ENCODE measurements at places on chromosomes 12 and 14.

GRCh38 chr12:83065562-83065961 is 378.9 kb downstream of the TMTC2 start:
- DNase-seq: no peak

DNA sequence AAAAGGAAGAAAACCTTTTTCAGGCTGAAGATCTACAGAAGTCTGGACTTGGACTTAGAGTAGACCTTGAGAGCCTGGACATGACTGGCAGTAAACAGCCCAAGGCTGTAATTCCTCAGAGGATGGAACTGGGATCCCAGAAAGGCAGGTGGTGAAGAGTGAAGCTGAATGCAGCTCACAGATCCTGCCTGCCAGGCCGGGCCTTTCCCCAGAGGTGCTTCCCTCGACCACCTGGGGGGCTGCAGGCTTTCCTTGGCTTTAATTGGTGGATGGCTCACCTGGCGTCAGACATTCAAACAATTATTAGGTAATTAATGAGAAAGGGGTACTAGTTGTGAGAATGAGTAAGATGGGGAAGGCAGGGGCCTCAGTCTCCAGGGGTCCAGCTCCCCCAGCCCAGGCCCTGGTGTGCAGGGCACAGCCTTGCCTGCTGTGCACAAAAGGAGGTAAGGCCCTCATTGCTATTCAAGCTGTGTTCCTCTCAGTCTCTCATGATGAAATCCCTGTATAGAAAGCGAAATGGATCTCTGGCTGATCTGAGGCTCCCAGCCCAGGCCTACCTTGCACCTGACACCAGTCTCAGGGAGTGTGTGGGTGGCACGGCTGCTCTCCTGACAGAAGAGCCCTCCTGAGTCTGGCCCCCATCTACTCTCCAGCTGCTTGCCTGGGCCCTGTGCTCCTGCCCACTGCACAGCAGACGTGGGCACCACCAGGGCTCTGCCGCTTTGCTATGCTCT is 63.0 kb upstream of the TCL1A start:
- no peak for DNase-seq

DNA sequence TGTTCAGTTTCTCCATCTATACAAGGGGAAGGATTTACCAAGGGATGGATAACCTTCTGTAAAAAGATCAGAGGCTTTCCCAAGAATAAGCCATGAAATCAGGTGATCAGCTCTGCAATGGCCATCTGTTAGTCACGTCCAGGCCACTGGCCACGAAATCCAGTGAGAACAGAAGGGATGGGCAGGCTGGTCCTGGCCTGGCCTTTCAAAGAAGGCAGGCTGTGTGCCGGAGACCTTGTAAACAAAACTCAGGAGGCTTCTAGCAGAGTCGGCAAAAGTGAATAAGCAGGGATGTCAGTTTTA is 68.5 kb downstream of the RNF34 start:
- no peak for DNase-seq

- no peak for DNase-seq
Observed at GRCh38 chr14:85856430-85856829, 326.5 kb downstream of the FLRT2 start.

GRCh38 chr14:87896393-87897380 is 96.3 kb downstream of the GALC start:
- DNase-seq: no peak

GRCh38 chr12:79681008-79681590 is 9.7 kb downstream of the PAWR start:
- no peak for DNase-seq

GRCh38 chr14:34496007-34496678 is 34.1 kb upstream of the SPTSSA start:
- no peak for DNase-seq

DNA sequence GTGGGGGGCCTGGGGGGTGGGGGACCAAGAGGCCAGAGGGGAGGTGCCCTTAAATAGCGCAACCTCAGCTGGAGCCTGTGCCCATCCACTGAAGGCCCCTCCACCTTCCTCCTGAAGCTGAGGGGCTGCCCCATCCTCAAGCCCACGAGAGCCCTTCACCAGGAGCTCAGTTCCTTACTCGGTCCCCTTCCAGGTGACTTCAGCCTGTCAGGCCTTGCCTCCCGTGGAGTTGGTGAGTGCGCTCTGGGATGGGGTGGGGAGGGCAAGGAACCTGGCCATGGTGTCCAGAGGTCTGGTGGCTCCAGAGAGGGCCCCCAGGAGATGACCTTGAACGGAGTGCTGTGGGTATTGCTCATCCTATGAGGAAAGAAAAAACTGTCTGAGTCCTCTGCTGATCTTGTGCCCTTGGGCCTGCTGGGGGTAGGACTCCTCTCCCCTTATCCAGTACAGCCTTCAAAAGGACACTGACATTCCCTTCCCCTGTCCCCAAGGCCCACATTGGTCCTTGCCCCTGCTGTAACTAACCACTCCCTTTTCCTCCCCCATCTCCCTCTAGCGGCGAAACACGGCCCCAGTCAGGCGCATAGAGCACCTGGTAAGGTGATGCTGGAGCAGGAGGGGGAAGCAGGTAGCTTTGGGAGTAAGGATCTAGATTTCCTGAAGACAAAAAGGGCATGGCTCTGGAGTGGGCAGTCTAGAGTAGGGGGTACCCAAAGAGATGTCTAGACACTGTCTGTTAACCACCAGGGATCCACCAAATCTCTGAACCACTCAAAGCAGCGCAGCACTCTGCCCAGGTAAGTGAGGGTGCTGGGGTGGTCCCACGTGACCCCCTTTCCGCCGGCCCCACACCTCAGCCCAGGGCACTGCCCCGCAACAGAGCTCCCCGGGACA is 3.6 kb downstream of the TNS2 start:
- DNase-seq: peak; percentile 65

GRCh38 chr12:42985506-42985905 is 396.0 kb upstream of the PRICKLE1 start:
- no peak for DNase-seq

DNA sequence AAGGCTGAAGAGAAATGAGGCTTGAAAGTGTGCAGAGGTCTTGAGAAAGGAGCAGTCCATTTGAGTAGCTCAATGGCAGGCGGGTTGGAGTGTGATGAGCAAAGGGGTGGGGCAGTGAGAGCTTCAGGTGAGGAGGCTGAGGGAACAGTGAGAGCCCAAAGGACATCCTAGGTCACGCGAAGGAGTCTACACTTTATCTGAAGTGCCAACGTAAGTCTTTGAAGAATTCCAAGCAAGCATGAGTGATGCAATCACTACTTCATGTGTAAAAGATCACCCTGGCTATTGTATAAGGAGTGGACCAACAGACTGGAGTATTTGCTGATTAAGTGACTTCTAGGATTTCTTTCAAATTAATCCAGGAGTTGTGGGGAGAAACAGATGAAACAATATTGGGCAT is 159.9 kb upstream of the HIF1A start:
- DNase-seq: no peak

DNA sequence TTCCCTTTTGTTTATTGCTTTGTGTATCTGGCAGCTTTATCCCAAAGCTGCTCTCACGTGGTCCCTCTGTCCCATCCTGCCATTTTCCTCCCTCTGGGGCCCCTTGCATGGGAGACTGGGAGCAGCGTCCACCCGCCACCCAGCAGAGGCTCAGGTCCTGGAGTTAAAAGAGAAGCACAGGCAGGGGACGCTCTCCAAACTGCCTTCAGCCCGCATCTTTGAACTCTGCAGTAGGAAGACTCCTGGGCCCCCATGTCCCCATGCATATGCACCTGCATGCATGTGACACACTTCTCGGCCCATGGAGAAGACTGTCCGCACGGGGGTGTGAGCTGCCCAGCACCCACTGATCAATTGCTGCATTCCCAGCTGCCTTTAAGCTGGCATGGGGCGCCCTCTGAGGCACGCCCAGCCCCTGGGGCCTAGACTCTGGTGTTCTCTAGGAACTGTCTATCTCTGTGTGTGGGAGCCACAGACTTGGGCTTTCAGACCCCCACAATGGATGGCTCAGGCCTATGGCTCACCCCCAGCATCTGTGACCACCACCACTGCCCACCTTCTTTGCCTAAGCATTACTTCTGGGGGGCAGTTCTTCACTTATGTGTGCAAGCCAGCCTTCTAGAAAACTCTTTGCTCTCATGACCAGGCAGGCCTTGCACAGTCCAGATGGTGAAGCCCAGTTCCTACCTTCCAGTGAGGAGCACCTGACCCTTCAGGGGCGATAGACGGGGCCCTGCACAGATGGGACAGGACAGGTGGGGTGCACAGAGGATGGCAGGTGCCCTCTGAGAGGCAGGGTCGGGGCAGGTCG is 96.1 kb upstream of the DIO3 start:
- no peak for DNase-seq

DNA sequence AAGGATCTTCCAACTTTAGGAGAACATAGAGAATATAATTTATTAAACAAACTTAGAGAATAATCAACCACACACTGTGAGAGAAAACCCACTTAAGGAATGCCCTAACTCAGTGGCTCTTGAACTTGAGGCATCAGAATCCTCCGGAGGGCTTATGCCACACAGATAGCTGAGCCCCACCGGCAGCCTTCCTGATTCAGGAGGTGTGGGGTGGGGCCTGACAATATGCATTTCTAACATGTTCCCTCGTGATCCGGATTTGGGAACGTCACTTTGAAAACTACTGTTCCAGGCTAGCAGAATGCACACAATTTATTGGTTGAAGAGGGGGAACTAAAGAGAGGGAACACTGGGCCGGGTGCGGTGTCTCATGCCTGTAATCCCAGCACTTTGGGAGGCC is 2.0 kb upstream of the SOAT2 start:
- DNase-seq: no peak

- no peak for DNase-seq
Observed at GRCh38 chr12:105658389-105658788, 327.9 kb downstream of the C12orf75 start.

GRCh38 chr14:25006961-25007795 is 42.8 kb downstream of the STXBP6 start:
- DNase-seq: no peak

GRCh38 chr14:26382901-26383685 is 214.7 kb downstream of the NOVA1 start:
- no peak for DNase-seq

- no peak for DNase-seq
Observed at GRCh38 chr12:103751171-103751570, 89.9 kb downstream of the NT5DC3 start.

DNA sequence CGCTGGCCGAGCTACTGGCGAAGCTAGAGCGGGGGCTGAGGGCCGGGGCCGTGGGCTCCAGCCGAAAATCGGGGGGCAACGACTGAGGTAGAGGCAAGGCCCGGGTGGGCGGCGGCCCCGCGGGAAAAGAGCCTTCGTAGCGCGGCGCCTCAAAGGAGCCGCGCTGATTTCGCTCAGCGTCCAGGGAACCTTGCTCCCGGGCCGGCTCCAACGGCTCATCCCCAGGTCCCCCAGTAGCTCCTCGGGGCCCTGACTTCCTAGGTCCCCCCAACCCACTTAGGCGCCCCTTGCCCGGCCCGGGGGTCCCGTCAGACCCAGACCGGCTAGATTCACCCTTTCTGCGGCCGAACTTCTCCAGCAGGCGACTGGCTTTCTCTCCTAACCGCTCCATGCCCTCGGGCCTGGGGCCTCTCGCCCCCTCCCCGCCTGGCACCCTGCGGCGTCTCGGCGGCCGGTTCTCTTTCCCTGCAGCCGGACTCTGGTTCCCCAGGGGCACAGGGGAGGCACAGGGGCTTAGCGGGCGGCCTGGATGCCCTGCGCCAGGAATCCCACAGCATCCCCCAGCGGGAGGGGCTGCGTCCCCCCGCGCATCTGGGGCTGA is 375 bp downstream of the AJUBA start:
- no peak for DNase-seq

GRCh38 chr14:33307691-33308251 is 369.1 kb downstream of the NPAS3 start:
- DNase-seq: no peak

DNA sequence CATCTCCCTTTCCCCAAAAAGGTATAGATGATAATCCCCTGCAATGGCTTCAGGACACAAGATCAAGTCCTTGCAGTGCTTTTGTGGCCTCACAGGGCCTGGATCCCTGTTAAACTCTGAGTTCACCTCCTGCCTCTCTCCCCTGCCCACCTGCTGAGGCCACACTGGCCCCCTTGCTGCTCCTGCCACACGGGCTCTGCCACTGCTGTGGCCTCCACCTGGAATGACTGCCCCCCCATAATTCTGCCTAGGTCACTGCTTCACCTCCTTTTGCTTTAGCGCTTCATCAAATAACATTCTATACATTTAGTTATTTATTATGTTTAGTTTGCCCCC is 653 bp upstream of the IFI27 start:
- DNase-seq: no peak

DNA sequence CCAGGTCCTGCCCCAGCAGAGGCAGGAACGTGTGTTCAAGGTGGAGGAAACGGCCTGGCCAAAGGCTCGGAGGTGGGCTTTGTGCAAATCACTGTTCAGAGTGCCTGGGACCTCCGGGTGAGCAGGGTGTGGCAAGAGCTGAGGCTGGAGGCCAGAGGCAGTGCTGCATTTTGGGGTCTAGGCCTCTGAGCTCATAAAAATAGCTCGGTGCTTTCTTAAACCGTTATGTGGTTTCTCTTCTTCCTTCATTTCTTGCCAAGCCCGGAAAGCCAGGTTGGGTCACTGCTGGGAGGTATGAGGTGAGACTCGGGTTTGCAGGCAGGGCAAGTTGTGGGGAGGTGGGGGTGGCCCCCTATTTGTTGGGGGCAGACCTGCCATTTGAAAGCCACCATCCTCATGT is 178.8 kb upstream of the MYL2 start:
- DNase-seq: no peak

- no peak for DNase-seq
Observed at GRCh38 chr12:27207615-27208413, 36.3 kb upstream of the STK38L start.

GRCh38 chr12:110351119-110351518 is 52.4 kb downstream of the ANAPC7 start:
- DNase-seq: no peak

- no peak for DNase-seq
Observed at GRCh38 chr12:66003951-66004350, 126.6 kb downstream of the LLPH start.

GRCh38 chr14:100422556-100423316 is 99.6 kb downstream of the SLC25A47 start:
- no peak for DNase-seq

DNA sequence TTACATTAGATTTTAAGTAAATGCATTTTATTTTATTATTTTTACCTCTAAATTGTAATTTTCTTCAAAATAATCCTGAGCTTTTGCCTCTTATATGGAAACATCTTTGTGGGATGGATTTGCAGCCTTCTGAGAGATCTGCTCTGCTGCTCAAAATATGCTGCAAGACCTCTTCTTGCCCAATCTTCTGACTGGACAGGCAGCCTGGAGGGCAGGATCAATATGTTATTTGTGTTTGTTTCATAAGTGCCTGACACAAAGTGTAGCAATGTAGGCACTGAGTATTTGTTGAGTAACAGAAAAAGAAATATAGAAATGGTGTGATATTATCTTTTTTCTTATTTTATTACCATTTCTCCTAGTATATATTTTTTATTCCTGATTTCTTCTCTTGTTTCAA is 1106.9 kb downstream of the TMTC2 start:
- no peak for DNase-seq

GRCh38 chr12:132310181-132311040 is 19.0 kb downstream of the GALNT9 start:
- no peak for DNase-seq

- DNase-seq: no peak
Observed at GRCh38 chr12:52650520-52651081, 1.4 kb downstream of the KRT2 start.

GRCh38 chr12:85036234-85036707 is at the start of the genes LRRIQ1 and TSPAN19:
Gene LRRIQ1 (plus strand): TSS chr12:85036351. CDS start chr12:85038177, 1,826 bp downstream.
Gene TSPAN19 (minus strand): TSS chr12:85036277. CDS start chr12:85029946, 6,331 bp downstream.
- DNase-seq: peak; percentile 6

GRCh38 chr12:56398324-56398723 is 35.7 kb upstream of the APOF start:
- no peak for DNase-seq

Data from C1 segment of cervical spinal cord (tissue), 14 donors.